HuH-7 (cell line): ENCODE measurements at places on chromosomes 11 and 22.
A peak's percentile ranks its signal among the peaks of the same experiment; 100 is the strongest.

- no peak for DNase-seq
Observed at GRCh38 chr22:29136782-29137700, 64.2 kb downstream of the KREMEN1 start.

GRCh38 chr11:86370922-86371594 lies 3.6 kb upstream of the CCDC81 start:
- DNase-seq, result no peak

DNA sequence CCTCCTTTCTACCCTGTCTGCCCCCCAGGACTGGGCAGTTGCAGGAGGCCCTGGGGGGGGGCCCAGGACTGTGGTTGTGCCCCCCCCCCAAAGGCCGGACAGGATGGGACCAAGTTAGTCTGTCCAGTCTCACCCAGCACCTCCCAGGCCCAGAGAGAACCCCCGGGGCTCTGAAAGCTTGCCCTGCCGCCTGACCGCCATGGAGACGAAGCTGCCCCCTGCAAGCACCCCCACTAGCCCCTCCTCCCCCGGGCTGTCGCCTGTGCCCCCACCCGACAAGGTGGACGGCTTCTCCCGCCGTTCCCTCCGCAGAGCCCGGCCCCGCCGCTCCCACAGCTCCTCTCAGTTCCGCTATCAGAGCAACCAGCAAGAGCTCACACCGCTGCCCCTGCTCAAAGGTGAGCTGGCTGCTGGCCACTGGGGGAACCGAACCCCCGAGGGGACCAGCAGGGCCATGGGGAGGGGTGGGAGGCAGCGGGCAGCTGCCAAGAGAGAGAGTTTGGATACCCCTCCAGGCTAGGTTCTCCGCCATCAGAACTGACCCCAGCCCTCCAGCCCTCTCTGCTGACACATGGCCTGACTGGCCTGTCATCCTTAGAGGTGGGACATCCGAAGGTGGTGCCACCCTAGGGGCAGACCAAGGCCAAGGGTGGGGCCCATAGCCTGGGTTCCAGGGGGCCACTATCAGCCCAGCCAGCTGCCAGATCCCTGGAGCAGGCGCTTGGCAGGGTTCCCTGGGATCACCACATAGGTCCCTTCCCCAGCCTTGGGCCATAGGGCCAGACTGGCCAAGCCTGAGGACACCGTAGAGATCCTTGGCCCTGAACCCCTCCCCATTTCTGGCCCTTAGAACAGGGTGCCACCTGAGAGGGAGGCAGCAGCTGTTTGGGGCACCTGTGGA lies 1.3 kb downstream of the PPP2R5B start:
- DNase-seq, result no peak

GRCh38 chr11:7906481-7906880 lies 24.6 kb downstream of the OR10A6 start:
- DNase-seq, result no peak

- peak; percentile 90 for DNase-seq
Observed at GRCh38 chr22:42313804-42314581, 43.5 kb upstream of the TCF20 start.

DNA sequence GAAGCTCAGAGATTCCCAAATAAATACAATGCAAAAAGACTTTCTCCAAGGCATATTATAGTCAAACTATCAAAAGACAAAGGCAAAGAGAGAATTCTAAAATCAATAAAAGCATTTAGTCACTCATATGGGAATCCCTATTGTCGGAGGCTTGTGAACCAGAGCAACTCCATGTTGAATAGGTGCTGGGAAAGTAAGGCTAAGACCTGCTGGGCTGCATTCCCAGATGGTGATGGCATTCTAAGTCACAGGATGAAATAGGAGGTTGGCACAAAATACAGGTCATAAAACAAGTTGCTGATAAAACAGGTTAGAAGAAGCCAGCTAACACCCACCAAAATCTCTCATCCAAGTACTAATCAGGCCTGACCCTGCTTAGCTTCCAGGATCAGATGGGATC lies 84.5 kb downstream of the JRKL start:
- no peak for DNase-seq

- no peak for DNase-seq
Observed at GRCh38 chr11:102926517-102926916, 29.0 kb downstream of the MMP13 start.
